ENCODE measurements at places on chromosomes 12 and 14.
A peak's percentile ranks its signal among the peaks of the same experiment; 100 is the strongest.

DNA sequence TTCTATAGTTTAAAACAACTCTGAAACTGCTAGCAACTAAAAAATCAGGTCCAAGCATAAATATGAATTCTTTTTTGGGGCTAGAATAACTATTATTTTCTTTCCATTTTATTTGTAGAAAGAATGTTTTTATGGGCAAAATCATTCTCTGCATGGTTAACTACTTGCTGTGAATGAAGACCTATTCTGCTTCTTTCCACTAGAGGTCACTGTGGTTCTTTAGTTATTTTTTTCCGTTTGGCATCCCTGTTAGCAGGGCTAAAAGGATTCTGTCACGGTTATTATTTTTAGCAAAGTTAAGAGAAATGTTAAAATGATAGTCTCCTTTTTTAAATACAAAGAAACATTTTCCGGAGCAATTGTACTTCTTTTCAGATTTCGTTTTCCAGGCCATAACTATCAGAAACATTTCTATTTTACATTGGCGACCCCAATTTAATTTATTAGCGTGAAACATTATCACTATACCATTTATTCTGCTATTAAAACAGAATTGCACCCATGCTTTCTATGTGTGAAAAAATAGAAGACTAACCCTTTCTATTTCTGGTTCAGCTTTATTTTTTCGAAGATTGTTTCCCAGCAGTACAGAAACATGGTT, 404.8 kb downstream of the ATP23 start:
- DNase-seq: no peak

DNA sequence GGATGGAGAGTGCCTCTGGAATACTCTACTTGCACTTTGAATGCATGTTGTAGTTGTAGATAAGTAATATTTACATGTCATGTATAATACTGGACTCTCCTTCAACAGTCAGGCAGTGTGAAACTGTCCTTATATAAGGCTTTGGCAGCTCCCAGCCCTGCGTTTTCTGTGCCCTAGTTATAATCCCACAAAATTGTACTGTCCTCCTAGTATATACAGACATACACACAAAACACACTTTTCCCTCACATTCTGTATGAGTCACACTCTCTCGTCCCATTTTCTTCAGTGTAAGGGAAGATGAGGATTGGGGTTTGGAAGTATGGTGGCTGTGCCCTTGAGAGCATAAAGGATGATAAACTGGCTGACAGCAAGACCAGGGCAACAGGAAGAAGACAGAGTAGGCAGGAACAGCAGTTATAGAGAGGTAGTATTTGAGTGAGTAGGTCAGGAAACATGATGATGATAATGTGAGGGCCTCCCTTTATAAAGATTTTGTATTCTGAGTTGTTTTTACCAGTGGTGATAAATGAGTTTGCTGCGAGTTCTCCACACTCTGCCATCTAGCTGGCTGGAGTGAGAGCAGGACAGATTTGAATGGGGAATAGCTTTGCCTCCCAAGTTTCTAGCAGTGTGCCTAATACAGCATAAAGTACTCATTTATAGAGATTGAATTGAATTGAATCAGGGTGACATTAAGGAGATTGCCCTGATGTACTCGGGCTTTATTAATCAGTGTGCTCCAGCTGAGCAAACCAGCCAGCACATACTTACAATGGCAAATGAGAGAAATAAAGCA, 5.0 kb downstream of the CREBL2 start:
- DNase-seq: peak; percentile 29

- DNase-seq: no peak
These were observed 450 bp downstream of the DDN start for GRCh38 chr12:48998497-48999353.

DNA sequence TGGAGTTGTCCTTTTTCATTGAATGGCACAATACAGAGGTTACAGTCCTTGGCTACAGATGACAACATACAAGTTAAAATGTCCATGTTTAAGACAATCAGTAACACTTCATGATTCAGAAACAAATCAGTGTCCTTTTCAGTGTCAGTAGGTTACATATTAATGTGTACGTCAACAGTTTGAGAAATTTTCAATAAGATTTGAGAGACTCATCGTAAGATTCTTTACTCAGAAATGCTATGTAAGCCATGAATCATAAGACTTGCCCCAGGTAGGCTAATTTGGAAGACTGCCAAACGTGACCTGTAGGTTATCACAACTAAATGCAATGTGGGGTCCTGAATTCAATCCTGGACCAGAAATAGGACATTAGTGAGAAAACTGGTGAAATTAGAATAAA, 3.5 kb downstream of the RDH12 start:
- DNase-seq: no peak

DNA sequence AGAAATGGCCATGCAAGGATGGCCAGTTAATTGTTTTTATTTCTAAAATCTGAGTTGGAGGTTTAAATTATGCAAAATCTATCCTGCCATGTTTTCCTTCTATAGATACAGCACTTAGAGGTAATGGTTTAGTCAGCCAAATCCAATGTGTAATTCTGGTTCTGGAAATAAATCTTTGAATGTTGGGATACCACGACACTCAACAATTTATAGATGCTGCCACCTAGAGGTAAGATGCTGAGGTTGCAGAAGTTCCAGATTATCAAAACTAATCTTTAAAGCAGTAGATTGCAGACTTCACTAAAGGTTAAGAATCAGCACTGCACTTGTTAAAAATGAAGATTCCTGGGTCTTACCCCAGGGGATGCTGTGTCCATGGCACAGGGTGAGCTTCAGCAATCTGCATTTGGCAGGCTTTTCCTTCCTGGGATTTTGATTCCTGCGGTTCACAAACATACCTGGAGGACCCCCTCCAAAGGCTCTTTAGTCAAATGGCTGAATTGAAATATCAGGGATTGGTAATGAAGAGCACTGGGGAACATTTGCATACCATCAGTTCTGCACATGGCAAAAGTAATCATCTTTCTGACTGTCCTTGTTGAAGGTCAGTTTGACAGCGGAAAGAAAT, 53.4 kb upstream of the ANO4 start:
- DNase-seq: no peak

DNA sequence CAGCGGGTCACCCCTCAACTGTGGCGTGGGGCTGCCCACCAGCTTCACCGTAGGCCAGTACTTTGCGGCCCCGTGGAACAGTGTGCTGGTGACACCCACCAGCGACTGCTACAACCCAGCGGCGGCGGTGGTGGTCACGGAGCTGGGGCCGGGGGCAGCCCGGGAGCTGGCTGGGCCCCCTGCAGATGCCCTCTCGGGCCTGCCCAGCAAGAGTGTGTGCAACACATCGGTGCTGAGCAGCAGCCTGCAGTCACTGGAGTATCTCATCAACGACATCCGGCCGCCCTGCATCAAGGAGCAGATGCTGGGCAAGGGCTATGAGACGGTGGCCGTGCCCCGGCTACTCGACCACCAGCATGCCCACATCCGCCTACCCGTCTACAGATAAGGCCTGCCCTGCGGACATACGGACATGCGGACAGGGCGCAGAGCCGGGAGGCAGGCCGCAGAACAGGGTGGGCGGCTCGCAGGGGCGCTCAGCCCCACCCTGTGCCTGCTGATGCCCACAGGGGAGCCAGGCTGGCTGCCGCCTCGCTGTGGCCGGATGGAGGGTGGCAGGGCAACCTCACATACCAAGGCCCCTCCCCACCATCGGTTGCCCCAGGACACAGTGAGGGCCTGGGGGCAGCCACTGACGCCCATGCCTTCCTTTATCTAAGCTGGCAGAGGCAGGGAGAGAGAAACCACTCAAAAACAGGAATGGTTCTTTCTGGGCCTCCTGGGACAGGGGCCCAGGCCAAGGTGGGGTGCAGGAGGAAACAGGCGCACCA, 55.5 kb downstream of the FAM222A start:
- no peak for DNase-seq

DNA sequence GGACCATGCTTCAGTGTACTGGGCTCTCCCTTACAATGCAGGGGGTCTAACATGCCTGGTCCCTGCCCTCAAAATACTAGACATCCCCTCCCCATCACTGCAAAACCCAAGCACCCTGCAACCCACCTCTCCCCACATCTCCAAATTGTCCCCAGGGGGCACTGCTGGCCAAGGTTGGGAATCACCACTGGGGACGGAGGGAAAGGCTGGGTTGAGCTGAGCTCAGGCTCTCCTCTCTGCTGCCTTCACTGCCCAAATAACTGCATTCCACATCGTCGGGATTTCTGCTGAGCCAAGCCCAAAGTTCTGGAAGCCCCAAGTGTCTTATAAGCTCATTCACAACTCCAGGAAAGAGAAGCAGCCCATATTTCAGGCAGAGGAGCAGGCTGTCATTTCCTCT, 69.6 kb downstream of the NT5DC3 start:
- DNase-seq: no peak

GRCh38 chr12:5200278-5201087, 156.8 kb downstream of the KCNA5 start:
- no peak for DNase-seq

- DNase-seq: no peak
These were observed 137.4 kb downstream of the ZNF664 start for GRCh38 chr12:124110372-124110883.

- no peak for DNase-seq
These were observed 5.7 kb downstream of the FNTB start for GRCh38 chr14:64992328-64992885.

- DNase-seq: no peak
These were observed 35.7 kb downstream of the MVK start for GRCh38 chr12:109609342-109609741.

- DNase-seq: no peak
These were observed 45.9 kb downstream of the SLC6A12 start for GRCh38 chr12:167959-168600.

- DNase-seq: no peak
These were observed 28.6 kb downstream of the FGFR1OP2 start for GRCh38 chr12:26966842-26967241.

- no peak for DNase-seq
These were observed 208.6 kb downstream of the GALC start for GRCh38 chr14:87784386-87784785.

DNA sequence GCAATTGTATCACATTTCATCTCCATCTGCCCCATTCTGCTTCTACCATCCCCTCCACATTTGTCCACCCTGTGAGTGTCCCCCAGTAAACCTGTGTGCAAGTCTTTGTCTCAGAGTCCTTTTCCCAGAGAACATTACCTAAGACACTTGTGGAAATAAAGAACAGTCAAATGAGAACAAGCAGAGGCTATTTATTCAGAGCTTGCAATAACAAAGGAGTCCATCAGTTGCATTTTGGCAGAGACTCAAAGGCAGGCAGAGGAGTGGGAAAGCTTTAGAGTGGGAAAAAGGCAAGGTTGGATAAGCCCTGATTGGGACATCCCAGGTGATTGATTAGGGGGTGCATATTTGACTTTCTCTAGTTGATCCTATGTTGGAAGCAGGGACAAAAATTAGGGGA, 18.2 kb upstream of the PPFIBP1 start:
- DNase-seq: no peak

DNA sequence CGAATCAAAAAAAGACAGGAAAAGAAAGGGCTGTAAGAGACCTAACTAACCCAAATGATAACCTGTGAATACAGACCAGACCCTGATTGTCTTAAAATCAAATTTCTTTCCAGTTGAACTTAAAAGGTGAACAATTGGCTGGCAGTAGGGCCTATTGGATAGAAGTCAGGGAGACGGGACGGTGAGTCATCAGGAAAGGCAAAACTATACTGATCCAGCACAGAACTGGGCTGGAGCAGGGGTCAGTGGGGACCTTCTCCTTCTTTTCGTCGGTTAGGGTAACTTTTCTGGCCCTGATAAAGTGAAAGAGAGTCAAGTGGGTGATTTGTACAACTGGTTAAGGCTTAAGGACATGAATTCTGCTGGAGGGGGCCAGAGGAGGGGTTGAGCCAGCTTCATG, 84.9 kb upstream of the OTX2 start:
- no peak for DNase-seq

- peak; percentile 57 for DNase-seq
These were observed 1.0 kb upstream of the CDK17 start for GRCh38 chr12:96401076-96401871.

DNA sequence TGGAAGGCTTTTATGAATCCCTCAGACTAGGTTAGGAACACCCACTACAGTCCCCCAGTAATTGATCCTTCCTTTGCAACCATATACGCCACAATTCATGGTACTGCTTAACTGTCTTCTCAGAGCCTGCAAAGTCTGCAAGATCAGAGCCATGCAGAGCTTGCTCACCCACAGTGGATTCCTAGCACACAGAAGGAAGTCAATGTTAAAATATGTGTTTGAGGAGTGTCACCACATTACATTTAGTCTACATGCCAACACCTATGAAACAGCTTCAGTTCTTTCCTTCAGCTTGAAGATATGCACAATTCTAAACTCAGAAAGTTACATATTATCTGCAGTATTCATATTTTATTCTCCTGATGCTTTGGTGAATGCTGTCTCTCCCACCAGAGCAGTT, 138.5 kb downstream of the NDUFA12 start:
- no peak for DNase-seq

DNA sequence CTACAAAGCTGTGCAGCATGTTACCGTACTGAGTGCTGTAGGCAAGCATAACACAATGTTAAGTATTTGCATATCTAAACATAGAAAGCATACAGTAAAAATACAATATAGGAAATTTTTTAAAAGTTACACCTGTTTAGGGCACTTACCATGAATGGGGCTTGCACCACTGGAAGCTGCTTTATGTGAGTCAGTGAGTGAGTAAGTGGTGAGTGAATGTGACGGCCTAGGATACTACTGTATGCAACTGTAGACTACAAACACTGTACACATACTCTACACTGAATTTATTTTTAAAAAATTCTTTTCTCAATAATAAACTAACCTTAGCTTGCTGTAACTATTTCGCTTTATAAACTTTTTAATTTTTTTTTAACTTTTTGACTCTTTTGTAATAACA, 82.1 kb upstream of the FSCB start:
- DNase-seq: no peak

DNA sequence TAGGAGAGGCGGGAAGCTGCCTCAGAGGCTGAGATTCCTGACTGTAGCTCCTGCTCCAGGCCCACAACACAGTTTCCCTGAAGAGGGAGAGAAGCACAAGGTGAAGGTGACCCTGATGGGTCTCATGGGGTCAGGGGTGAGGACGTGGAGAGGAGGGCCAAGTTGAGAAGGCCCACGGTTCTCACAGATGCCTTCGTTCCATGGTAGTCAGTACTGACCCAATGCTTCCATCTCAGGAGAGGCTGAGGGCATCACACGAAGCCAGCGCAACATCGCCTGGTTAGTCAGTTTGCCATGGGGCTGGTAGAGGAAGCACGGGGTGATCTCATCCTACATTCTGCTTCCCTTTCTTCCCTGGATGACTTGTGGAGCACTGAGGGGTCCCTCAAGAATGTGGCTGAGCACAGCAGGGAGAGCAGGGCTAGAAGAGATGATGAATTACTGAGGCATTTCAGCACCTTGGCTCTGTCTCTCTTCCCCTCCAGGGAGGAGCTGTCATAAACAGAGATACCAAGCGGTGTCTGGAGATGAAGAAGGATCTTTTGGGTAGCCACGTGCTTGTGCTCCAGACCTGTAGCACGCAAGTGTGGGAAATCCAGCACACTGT, 51.9 kb downstream of the GALNT8 start:
- DNase-seq: no peak

GRCh38 chr14:104321088-104321801, 182.9 kb downstream of the KIF26A start:
- no peak for DNase-seq

- DNase-seq: no peak
These were observed 1.5 kb upstream of the KTN1 start for GRCh38 chr14:55578511-55578910.

GRCh38 chr12:92581604-92582003, 121.2 kb upstream of the PLEKHG7 start:
- no peak for DNase-seq

- DNase-seq: no peak
These were observed 1.2 kb downstream of the SLC2A13 start for GRCh38 chr12:40104461-40105264.

- DNase-seq: no peak
These were observed 1.9 kb upstream of the TSPAN9 start for GRCh38 chr12:3075315-3075714.
